ENCODE measurements at places on chromosomes 5 and 9. TPM values are rescaled to one million over a fixed set of nuclear protein-coding genes. Genes with fewer than 3 reads are reported as not detected.

DNA sequence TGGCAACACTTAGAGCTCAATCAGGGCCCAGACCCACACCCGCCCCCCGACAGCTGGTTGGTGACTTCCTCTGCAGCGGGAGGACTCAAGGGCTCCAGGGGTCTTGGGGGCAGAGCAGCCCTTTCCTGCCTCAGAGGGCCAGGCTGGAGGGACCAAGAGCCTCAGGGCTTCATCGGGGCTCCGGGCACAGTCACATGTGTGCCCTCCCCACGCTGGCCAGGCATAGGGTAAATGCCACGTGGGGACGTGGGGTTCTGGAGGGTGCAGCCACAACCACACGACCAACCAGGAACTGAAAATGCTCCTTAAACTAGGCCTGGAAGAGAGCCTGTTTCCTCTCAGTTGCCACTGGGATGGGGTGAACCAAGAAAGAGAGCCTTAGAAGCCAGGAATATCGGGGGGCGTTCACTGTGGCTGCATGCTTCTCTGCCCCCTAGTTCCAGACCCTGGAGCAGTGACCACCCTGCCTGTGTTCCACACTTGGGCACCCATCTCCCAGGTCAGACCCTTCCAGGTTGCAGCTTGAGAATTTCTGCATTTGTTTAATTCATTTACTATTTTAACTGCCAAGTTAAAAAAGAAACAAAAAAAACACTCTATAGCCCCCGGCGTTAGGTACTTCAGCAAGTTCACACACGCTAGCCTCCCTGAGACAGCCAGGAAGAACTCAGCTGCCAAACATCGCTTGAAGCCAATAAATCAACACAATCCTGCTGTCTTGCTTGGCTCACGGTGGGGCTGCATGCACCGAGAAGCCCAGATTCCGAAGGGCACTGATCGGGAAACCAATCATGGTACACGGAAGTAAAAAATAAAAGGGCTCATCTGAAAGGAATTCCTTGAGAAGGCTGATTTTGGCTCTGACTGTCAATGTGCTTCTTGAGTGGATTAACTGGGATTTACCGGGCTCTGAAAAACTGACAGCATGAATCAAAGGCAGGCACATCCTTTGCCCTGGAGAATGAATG is 56.1 kb upstream of the PHYKPL start:
- no peak for DNase-seq

GRCh38 chr9:17614903-17615302 is 36.0 kb downstream of the SH3GL2 start:
- no peak for DNase-seq

GRCh38 chr5:137016783-137017324 is 482.3 kb downstream of the SPOCK1 start:
- DNase-seq = no peak

The ZFP2 gene
- total RNA-seq = 4.8 TPM

GRCh38 chr9:134837529-134837928 is 43.1 kb upstream of the FCN2 start:
- DNase-seq = no peak

- DNase-seq = no peak
These were observed 61.3 kb upstream of the HSPA9 start for GRCh38 chr5:138636398-138636944.

- DNase-seq = no peak
These were observed 15.7 kb upstream of the IGFBPL1 start for GRCh38 chr9:38439916-38440301.

- DNase-seq = peak; percentile 62
These were observed 1.4 kb downstream of the EFNA5 start for GRCh38 chr5:107669096-107670031.

DNA sequence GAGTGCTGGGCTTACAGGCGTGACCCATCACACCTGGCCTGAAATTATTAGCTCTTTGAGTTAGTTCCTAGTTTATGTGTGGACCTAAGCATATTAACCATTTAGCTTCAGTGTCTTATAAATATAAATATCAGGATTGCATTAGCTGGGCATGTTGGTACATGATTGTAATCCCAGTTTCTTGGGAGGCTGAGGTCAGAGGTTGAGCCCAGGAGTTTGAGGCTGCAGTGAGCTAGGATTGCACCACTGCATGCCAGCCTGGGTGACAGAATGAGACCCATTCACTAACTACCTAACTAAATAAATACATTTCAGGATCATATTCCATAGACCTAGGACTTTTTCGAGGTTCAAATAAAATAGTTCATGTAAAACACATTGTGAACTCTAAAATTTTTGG is 129.8 kb downstream of the VPS13A start:
- DNase-seq = no peak

- DNase-seq = no peak
These were observed 41.5 kb downstream of the MEGF10 start for GRCh38 chr5:127331890-127332649.

- DNase-seq = no peak
These were observed 71.5 kb downstream of the PSMB7 start for GRCh38 chr9:124343533-124344290.

The CD72 gene
- 5.5 TPM for total RNA-seq

- no peak for DNase-seq
These were observed 76.1 kb downstream of the SHB start for GRCh38 chr9:37992924-37993349.

GRCh38 chr9:87725356-87725899 is 491 bp upstream of the CTSL start:
- DNase-seq = peak; percentile 72

The PCDHB13 gene
- 4.9 TPM for total RNA-seq

- no peak for DNase-seq
These were observed 3.7 kb upstream of the SLC6A7 start for GRCh38 chr5:150186137-150186536.

The DDX41 gene
- 68.2 TPM for total RNA-seq

DNA sequence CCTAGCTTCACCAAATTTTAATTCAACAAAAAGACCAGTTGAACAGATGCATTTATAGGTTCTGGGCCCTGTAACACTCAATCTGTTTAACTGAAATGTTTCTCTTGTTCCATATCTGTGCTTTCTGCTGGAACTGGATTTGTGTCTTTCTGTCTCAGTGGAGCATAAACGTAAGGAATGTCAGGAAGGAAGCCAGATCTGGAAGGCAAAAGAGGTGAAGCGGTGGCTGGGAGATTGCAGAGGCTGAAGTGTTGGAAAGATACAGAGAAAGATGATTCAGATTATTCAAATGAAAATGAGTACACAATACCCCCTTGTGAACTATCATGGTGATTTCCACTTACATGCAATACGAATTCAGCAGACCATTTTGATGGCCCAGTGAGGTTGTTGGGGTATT is 406.8 kb downstream of the BRINP1 start:
- no peak for DNase-seq

- DNase-seq = no peak
These were observed 48.8 kb downstream of the SH3GL2 start for GRCh38 chr9:17627641-17628040.

The CKMT2 gene
- 5.9 TPM for total RNA-seq

GRCh38 chr5:88736494-88736893 is 146.5 kb downstream of the MEF2C start:
- DNase-seq = no peak

Data from sciatic nerve (tissue), 2 donors.